ENCODE measurements at places on chromosomes 5 and 9.

DNA sequence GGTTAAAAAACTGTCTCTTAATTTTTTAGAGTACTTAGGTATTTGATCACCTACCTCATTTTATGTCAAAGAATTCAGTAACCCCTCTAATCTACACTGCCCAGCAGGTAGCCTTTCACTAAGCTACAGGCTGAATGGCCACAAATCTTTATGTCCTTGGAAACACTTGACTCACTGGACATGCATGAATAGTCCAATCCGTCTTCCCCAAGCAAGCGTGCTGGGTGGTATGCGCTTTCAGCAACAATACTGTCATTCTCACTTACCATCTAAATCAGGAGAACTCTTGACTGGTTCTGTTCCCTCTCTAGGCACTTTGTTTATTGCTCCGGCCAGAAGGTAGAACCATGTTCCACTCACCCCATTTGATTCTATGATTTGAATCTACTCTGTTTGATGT lies 73.1 kb downstream of the TRPM3 start:
- H3K27me3 ChIP-seq: no peaks in the 10 kb centered on the region
- no peaks in the 10 kb centered on the region for H3K36me3 ChIP-seq
- no peak overlapping the region for H3K4me3 ChIP-seq

- DNase-seq: no peak
- no peaks in the 10 kb centered on the region for H3K36me3 ChIP-seq
- H3K27me3 ChIP-seq: no peaks in the 10 kb centered on the region
- no peak overlapping the region for H3K27ac ChIP-seq
Measured at GRCh38 chr5:58898538-58898937, 315.7 kb downstream of the RAB3C start.

- no peaks in the 10 kb centered on the region for H3K4me1 ChIP-seq
- DNase-seq: no peak
- H3K27ac ChIP-seq: no peak overlapping the region
Measured at GRCh38 chr5:178106556-178107239, 6.6 kb upstream of the N4BP3 start.

GRCh38 chr9:131402738-131403492 lies 9.0 kb downstream of the PRRC2B start:
- no peaks in the 10 kb centered on the region for H3K27me3 ChIP-seq
- peaks cover 53% of the 10 kb centered on the region for H3K4me1 ChIP-seq
- H3K27ac ChIP-seq: no peak overlapping the region
- no peak overlapping the region for H3K4me3 ChIP-seq

GRCh38 chr5:132871459-132872284 lies 1.8 kb upstream of the LEAP2 start:
- peaks cover 12% of the 10 kb centered on the region for H3K4me1 ChIP-seq
- no peak for DNase-seq
- no peak overlapping the region for H3K4me3 ChIP-seq
- no peaks in the 10 kb centered on the region for H3K36me3 ChIP-seq
- H3K27ac ChIP-seq: peak overlapping the region; percentile 75
- no peaks in the 10 kb centered on the region for H3K27me3 ChIP-seq

- DNase-seq: no peak
- H3K27me3 ChIP-seq: no peaks in the 10 kb centered on the region
- no peak overlapping the region for H3K4me3 ChIP-seq
- no peaks in the 10 kb centered on the region for H3K4me1 ChIP-seq
- no peak overlapping the region for H3K27ac ChIP-seq
Measured at GRCh38 chr9:129840034-129840433, 4.8 kb downstream of the USP20 start.

- no peak overlapping the region for H3K4me3 ChIP-seq
- no peaks in the 10 kb centered on the region for H3K36me3 ChIP-seq
- H3K4me1 ChIP-seq: no peaks in the 10 kb centered on the region
- H3K27ac ChIP-seq: no peak overlapping the region
- no peaks in the 10 kb centered on the region for H3K27me3 ChIP-seq
Measured at GRCh38 chr9:89116064-89116804, 62.4 kb downstream of the SHC3 start.

- DNase-seq: no peak
- H3K36me3 ChIP-seq: no peaks in the 10 kb centered on the region
- H3K27ac ChIP-seq: no peak overlapping the region
- H3K27me3 ChIP-seq: no peaks in the 10 kb centered on the region
Measured at GRCh38 chr9:16679327-16679821, 191.1 kb downstream of the BNC2 start.

GRCh38 chr5:38453506-38453905 lies 102.9 kb downstream of the LIFR start:
- no peak overlapping the region for H3K4me3 ChIP-seq
- DNase-seq: no peak
- no peaks in the 10 kb centered on the region for H3K4me1 ChIP-seq
- H3K27me3 ChIP-seq: no peaks in the 10 kb centered on the region
- H3K36me3 ChIP-seq: no peaks in the 10 kb centered on the region

GRCh38 chr5:157286761-157287211 lies 20.9 kb downstream of the CYFIP2 start:
- no peaks in the 10 kb centered on the region for H3K27me3 ChIP-seq
- no peaks in the 10 kb centered on the region for H3K36me3 ChIP-seq
- no peak overlapping the region for H3K27ac ChIP-seq
- H3K4me3 ChIP-seq: no peak overlapping the region

- no peaks in the 10 kb centered on the region for H3K27me3 ChIP-seq
- no peak overlapping the region for H3K27ac ChIP-seq
- H3K36me3 ChIP-seq: no peaks in the 10 kb centered on the region
- H3K4me1 ChIP-seq: no peaks in the 10 kb centered on the region
- no peak for DNase-seq
- no peak overlapping the region for H3K4me3 ChIP-seq
Measured at GRCh38 chr9:89428222-89428761, 69.6 kb downstream of the SEMA4D start.

DNA sequence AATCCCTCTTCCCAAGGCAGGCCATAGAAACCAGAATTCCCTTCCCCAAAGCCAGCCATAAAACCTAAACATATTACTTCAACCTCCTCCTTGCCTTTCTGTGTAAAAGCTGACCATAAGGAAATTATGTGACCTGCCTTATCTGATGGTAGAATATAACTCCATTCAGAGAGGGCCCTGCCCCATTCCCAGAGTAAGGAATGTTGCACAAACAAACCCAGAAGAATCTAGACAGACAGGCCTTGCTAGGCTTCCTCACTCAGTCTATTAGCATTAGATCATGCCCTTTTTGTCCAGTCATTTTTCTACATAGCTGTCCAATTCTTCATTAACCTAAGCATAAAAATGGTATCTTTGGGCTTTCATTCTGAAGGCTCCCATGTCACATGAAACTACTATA lies 17.8 kb upstream of the IFNB1 start:
- no peak for DNase-seq
- no peaks in the 10 kb centered on the region for H3K27me3 ChIP-seq
- no peaks in the 10 kb centered on the region for H3K4me1 ChIP-seq
- no peaks in the 10 kb centered on the region for H3K36me3 ChIP-seq

- H3K4me1 ChIP-seq: no peaks in the 10 kb centered on the region
- H3K4me3 ChIP-seq: no peak overlapping the region
- peaks cover 18% of the 10 kb centered on the region for H3K36me3 ChIP-seq
Measured at GRCh38 chr9:89398621-89399020, 80.3 kb downstream of the SECISBP2 start.

GRCh38 chr9:8261737-8262136 lies 462.2 kb upstream of the DMAC1 start:
- H3K36me3 ChIP-seq: no peaks in the 10 kb centered on the region
- no peaks in the 10 kb centered on the region for H3K4me1 ChIP-seq
- DNase-seq: no peak
- no peak overlapping the region for H3K4me3 ChIP-seq
- no peak overlapping the region for H3K27ac ChIP-seq
- no peaks in the 10 kb centered on the region for H3K27me3 ChIP-seq

GRCh38 chr9:116700882-116701865 lies 14.1 kb downstream of the TRIM32 start:
- H3K36me3 ChIP-seq: peaks cover 6% of the 10 kb centered on the region
- H3K27me3 ChIP-seq: no peaks in the 10 kb centered on the region

GRCh38 chr5:35067985-35068384 lies 20.2 kb upstream of the AGXT2 start:
- H3K4me1 ChIP-seq: no peaks in the 10 kb centered on the region
- no peaks in the 10 kb centered on the region for H3K27me3 ChIP-seq
- H3K27ac ChIP-seq: no peak overlapping the region
- H3K4me3 ChIP-seq: no peak overlapping the region

DNA sequence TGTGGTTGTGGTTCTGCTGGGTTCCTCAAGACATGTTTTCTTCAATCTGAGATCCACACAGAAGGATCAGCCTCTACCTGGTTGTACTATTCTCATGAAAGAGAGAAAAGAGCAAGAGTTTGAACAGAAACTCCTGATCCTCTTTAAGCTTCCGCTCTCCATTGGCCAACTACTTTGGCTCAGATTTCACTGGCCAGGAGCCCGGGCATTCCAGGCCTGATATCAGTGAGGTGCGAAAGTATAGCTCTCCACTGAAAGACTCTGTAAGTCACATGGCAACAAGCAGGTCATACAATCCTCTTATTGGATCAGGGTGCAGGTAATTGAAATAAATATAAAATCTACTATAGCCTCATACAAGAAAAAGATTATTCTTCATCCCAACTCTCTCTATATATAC lies 920.5 kb downstream of the TLE4 start:
- H3K36me3 ChIP-seq: no peaks in the 10 kb centered on the region
- no peak for DNase-seq
- H3K27me3 ChIP-seq: no peaks in the 10 kb centered on the region
- H3K4me3 ChIP-seq: no peak overlapping the region
- no peaks in the 10 kb centered on the region for H3K4me1 ChIP-seq
- no peak overlapping the region for H3K27ac ChIP-seq

DNA sequence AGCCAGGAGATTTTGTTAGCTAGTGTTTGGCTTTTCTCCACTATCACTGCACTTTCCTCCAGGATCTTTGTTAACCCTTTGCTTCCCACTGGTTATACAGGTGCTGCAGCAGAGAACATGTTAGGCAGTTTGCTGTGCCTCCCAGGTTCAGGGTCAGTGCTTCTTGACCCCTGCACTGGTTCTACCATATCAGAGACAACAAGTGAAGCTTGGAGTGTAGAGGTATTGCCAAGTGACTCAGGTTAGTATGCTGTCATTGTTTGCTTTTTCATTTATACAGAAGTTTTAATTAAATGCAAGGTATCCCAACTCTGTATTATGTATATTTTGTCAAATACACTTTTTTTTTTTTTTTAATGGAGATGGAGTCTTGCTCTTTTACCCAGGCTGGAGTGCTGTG lies 68.4 kb downstream of the GAPVD1 start:
- peaks cover 46% of the 10 kb centered on the region for H3K36me3 ChIP-seq
- no peaks in the 10 kb centered on the region for H3K27me3 ChIP-seq
- H3K4me3 ChIP-seq: no peak overlapping the region
- no peak for DNase-seq

DNA sequence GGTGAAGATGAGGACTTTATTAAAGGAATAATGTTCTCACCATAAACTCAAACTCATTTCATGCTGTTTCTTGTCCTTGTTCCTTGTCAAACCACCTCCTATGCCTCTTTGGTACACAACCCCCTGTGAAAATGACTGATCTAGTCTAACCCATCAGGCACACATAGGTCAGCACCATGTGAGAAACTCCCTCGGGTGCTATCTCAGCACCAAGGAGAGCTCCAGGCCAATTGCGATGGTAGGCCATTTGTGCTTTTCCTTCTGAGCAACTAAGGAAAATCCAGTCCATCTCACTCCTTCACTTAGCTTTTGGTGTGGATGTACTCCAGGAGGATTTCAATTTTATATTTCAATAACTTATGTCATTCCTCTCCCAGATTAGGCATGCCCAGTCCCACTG lies 199.8 kb downstream of the ZNF608 start:
- H3K4me3 ChIP-seq: no peak overlapping the region
- H3K4me1 ChIP-seq: peaks cover 8% of the 10 kb centered on the region
- DNase-seq: no peak
- no peak overlapping the region for H3K27ac ChIP-seq
- no peaks in the 10 kb centered on the region for H3K27me3 ChIP-seq

- H3K27me3 ChIP-seq: no peaks in the 10 kb centered on the region
- H3K4me1 ChIP-seq: no peaks in the 10 kb centered on the region
- H3K27ac ChIP-seq: no peak overlapping the region
Measured at GRCh38 chr9:98034593-98035546, 21.7 kb upstream of the NANS start.

- H3K27ac ChIP-seq: no peak overlapping the region
- no peaks in the 10 kb centered on the region for H3K4me1 ChIP-seq
- DNase-seq: no peak
Measured at GRCh38 chr5:116600876-116601275, 26.3 kb upstream of the SEMA6A start.

DNA sequence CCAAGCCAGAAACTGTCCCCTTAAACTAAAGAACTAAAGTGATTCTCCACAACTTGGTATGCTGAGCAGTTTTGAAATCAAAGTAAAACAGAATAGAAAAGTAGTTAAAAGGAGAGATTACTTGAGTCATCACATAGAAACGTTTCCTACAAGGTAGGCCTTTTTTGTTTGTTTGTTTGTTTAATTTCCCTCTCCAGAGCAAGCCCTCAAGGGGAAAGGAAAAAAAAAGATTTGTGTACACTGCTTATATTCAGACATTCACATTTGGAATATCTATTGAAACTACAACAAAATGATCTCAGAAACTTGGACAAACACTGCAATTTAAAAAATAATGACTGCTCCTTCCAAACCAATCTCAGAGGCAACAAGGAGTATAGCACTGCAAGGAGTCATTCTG lies 304.7 kb upstream of the NREP start:
- H3K27me3 ChIP-seq: no peaks in the 10 kb centered on the region
- DNase-seq: no peak
- no peak overlapping the region for H3K27ac ChIP-seq
- H3K36me3 ChIP-seq: no peaks in the 10 kb centered on the region

- H3K4me1 ChIP-seq: no peaks in the 10 kb centered on the region
- H3K4me3 ChIP-seq: no peak overlapping the region
- DNase-seq: no peak
- no peaks in the 10 kb centered on the region for H3K27me3 ChIP-seq
Measured at GRCh38 chr9:34671307-34671706, 8.8 kb upstream of the CCL27 start.

DNA sequence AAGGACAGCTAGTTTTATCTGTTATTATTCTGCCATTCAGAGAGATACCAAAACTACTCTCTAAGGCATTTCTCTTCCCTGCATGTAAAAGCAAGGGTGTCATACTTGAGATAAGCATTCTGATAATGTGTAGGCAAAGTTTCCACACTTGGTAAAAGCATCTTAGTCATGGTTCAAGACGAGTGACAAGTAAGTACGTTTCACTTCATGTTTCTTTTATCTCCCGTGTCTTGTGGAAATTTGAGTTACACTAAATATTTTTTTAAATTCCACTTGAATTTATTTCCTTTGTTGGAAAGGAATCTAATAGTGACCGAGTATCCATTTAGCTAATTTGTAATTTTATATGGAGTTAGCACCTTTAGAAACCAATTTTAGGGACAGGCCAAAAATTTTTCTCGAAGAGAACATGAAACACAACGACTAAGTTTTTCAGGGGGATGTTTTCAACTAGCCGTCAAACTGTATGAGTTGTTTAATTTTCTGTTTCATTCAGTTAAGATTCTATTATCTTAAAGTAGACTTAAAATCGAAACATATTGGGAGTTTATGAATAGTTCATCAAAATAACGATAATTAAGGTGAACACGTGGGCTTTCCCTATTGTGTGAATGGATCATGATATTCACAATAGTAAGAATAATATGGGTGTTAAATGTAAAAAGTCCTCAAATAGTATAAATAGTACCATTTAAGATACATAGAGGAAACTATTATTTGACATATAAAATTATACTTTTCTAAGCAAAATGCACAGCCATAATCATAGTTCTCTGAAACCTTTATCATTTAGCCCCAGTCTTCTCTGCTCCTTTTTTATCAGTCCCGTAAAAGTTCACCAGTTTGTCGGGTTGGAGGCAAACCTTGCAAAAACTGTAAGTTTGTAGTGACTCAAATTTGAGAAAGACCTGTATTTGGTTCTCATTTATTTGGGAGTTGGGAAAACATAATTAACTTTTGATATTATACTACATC lies 1.6 kb downstream of the RFESD start:
- peaks cover 14% of the 10 kb centered on the region for H3K4me1 ChIP-seq
- no peaks in the 10 kb centered on the region for H3K36me3 ChIP-seq
- no peaks in the 10 kb centered on the region for H3K27me3 ChIP-seq
- no peak for DNase-seq

Data from pancreas (tissue), 10 donors.